ENCODE measurements at places on chromosomes 3 and 15. TPM values are rescaled to one million over a fixed set of nuclear protein-coding genes. Genes with fewer than 3 reads are reported as not detected.

The TMCO5A gene
- not detected for polyA plus RNA-seq

DNA sequence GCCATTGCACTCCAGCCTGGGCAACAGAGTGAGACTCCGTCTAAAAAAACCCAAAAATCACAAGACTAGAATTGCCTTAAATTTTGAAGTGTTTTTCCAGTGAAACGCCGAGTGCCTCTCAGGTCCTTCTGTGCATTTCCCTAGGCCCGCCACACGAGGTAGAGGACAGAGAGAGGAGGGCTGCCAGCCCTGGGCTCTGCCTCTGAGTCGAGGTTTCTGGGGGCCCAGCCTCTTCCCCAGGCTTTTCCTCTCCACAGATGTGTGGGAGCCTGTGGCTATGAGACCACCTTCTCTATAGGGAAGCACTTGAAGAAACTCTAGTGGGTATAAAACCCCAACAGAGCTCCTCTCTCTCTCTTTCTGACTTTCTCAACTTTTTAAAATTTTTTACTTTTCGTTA, 10.9 kb upstream of the EHD4 start:
- H3K4me1 ChIP-seq, result no peaks in the 10 kb centered on the region
- H3K4me3 ChIP-seq, result no peak overlapping the region
- H3K36me3 ChIP-seq, result no peaks in the 10 kb centered on the region
- no peak overlapping the region for H3K27ac ChIP-seq
- DNase-seq, result no peak
- H3K27me3 ChIP-seq, result no peaks in the 10 kb centered on the region

GRCh38 chr3:16060945-16061344, 113.5 kb upstream of the GALNT15 start:
- no peaks in the 10 kb centered on the region for H3K27me3 ChIP-seq
- no peak overlapping the region for H3K4me3 ChIP-seq
- no peak for DNase-seq

The CPN2 gene
- polyA plus RNA-seq, result not detected

The NTRK3 gene
- polyA plus RNA-seq, result not detected

The SELENOK gene
- 117 TPM for polyA plus RNA-seq

The CLDN16 gene
- polyA plus RNA-seq, result not detected

DNA sequence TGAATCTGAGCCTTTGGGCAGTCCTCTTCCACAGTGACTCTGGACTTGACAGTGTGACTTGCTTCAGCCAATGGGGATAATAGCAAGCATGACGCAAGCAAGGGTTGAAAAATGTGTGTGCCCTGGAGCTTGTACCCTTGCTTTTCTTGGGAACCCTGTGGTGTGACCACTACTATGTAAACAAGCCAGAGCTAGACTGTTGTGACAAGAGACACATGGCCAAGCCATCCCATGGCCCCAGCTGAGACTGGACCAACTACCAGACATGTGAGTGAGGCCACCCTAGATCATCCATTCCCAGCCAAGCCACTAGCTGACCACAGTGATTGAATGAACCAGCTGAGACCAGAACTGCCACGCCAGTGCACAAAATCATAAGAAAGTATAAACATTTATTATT, 11.8 kb downstream of the MYO1E start:
- H3K4me3 ChIP-seq, result no peak overlapping the region
- DNase-seq, result no peak
- H3K27ac ChIP-seq, result no peak overlapping the region
- peaks cover 11% of the 10 kb centered on the region for H3K4me1 ChIP-seq
- no peaks in the 10 kb centered on the region for H3K27me3 ChIP-seq

The ZNF80 gene
- polyA plus RNA-seq, result not detected

The CGNL1 gene
- not detected for polyA plus RNA-seq

- H3K27ac ChIP-seq, result no peak overlapping the region
- no peak for DNase-seq
- no peak overlapping the region for H3K4me3 ChIP-seq
- H3K4me1 ChIP-seq, result no peaks in the 10 kb centered on the region
- no peaks in the 10 kb centered on the region for H3K36me3 ChIP-seq
These were observed 9.7 kb upstream of the TRANK1 start for GRCh38 chr3:36954452-36955134.

The PDE12 gene
- 5.1 TPM for polyA plus RNA-seq

The GHSR gene
- not detected for polyA plus RNA-seq

The TMEM202 gene
- not detected for polyA plus RNA-seq

DNA sequence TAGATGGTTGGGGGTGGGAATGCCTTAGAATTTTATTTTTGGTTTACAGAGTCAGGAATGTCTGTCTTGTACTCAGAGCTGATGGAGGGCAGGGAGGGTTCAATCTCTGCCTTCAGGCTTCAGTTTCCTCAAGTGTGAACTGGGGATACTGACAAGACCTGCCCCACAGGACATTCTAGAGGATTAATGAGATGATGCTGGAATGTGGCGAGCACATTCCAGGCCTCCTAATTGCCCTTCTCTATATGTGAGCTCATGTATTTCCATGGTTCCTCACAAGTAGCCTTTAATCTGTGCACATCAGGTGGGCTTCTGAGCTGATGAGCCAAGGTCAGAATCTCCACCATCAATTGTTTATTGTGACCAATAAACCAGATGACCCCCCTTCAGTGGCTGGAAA, 90.4 kb downstream of the CACNA2D3 start:
- H3K4me3 ChIP-seq, result no peak overlapping the region
- no peak for DNase-seq
- H3K4me1 ChIP-seq, result no peaks in the 10 kb centered on the region
- H3K36me3 ChIP-seq, result no peaks in the 10 kb centered on the region
- no peak overlapping the region for H3K27ac ChIP-seq
- no peaks in the 10 kb centered on the region for H3K27me3 ChIP-seq

DNA sequence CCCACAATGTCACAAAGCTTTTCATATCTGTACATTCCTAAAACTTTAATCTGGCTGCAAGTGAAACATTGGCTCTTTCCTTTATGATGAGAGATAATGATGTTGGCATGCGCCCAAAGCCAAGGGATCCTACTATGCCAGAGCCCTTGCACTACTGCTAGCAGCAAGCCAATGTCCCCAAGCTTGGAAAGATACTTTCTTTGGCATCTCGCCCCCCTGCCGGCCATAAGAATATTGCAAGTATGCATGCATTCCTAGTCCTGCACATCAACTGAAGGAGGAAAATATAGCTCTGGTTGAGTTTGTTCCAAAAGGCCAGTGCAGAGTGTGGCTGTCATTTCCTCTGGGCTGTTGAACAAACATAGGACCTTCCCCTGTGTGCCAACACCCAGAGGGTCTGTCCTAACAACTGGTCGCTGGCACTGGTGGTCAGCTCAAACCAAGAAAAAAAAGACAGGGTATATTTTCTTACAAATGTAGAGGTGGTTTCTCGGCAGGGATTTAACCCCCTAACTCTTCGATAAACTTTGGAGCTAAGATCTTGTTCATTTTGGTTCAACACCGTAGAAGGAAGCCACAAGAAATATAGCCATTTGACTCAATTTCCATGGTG, 120.9 kb upstream of the ZBED2 start:
- H3K27me3 ChIP-seq, result no peaks in the 10 kb centered on the region
- H3K27ac ChIP-seq, result no peak overlapping the region
- H3K4me3 ChIP-seq, result no peak overlapping the region
- no peaks in the 10 kb centered on the region for H3K4me1 ChIP-seq

- no peak for DNase-seq
- H3K36me3 ChIP-seq, result no peaks in the 10 kb centered on the region
- peaks cover 4% of the 10 kb centered on the region for H3K27me3 ChIP-seq
- H3K4me3 ChIP-seq, result no peak overlapping the region
These were observed 122.9 kb downstream of the RORA start for GRCh38 chr15:61106044-61106834.

DNA sequence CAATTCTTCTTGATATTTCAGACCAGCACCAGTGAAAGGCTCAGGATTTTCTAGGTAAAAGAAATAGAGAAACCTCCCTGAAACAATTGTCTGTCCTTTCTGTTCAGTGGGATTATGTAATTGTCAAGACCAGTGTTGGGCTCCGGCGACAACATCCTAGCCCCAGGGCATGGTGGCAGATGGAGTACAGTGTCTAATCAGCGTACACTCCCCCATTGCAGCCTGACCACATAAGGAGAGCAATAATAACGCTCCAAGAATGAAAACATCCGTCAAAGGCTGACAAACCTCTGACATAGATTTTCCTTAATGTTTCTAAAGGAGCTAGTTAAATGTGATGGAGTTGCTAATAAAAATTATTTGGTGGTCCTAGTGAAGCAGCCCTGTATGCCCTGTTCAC, 144.6 kb downstream of the EBLN2 start:
- DNase-seq, result no peak
- H3K4me1 ChIP-seq, result no peaks in the 10 kb centered on the region
- no peak overlapping the region for H3K4me3 ChIP-seq

- H3K4me1 ChIP-seq, result peaks cover 16% of the 10 kb centered on the region
- H3K36me3 ChIP-seq, result peaks cover 1% of the 10 kb centered on the region
- peak; percentile 21 for DNase-seq
- peak overlapping the region; percentile 83 for H3K4me3 ChIP-seq
- peak overlapping the region; percentile 76 for H3K27ac ChIP-seq
These were observed 842 bp downstream of the PCCB start for GRCh38 chr3:136250903-136251460.

DNA sequence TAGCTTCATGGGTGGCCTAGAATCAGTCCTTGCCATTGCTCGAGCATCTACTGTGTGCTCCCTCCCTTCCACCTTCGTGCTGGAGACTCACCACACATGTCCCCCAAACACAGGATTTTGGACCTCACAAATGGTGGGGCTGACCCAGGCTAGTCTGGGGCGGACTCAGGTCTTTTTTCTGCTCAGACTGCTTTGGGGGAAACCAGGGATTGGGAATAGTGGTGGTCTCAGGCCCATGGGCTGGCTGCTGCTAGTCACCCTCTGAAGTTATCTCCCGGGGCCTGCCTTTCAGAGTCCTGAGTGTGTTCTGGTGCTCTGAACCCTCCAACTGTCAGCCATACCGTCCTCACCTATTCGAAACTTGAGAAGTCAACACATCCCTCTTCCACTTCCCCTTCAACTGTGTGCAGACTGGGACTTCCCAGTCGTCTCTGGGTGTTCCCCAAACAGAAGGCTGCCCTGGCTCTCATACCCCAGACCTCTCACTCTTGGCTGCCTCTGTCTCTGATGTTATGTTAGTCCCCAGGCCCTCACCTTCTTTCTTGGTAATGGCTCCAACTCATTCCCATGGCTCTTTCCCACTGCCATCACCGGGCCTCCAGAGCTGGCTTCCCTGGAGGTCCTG, 46.0 kb downstream of the PPCDC start:
- peak; percentile 94 for DNase-seq
- peak overlapping the region; percentile 94 for H3K27ac ChIP-seq
- no peaks in the 10 kb centered on the region for H3K36me3 ChIP-seq
- H3K4me1 ChIP-seq, result peaks cover 97% of the 10 kb centered on the region

The FANCI gene
- 1.5 TPM for polyA plus RNA-seq

DNA sequence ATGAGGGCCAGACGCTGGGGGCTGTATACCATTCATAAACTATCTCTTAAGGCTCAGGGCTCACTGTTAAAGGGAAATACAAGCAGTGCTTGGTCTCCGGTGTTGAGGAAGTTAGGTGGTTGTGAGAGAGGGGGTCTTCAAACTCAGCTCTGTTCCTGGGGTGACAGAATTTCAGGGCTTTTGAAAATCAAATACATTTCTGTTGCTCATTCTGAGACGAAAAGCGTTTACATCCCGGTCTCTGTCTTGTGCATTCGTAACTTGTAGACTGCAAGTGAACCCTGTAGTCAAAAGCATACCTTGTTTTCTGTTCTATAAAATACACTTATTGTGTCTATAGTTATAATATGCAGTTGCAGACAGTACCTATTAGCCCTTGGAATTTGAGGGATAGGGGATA, 1.7 kb downstream of the SLCO3A1 start:
- peak overlapping the region; percentile 79 for H3K4me3 ChIP-seq
- H3K27me3 ChIP-seq, result no peaks in the 10 kb centered on the region
- peaks cover 80% of the 10 kb centered on the region for H3K4me1 ChIP-seq
- no peak overlapping the region for H3K27ac ChIP-seq
- peaks cover 10% of the 10 kb centered on the region for H3K36me3 ChIP-seq

The GOLGA8K gene
- not detected for polyA plus RNA-seq

DNA sequence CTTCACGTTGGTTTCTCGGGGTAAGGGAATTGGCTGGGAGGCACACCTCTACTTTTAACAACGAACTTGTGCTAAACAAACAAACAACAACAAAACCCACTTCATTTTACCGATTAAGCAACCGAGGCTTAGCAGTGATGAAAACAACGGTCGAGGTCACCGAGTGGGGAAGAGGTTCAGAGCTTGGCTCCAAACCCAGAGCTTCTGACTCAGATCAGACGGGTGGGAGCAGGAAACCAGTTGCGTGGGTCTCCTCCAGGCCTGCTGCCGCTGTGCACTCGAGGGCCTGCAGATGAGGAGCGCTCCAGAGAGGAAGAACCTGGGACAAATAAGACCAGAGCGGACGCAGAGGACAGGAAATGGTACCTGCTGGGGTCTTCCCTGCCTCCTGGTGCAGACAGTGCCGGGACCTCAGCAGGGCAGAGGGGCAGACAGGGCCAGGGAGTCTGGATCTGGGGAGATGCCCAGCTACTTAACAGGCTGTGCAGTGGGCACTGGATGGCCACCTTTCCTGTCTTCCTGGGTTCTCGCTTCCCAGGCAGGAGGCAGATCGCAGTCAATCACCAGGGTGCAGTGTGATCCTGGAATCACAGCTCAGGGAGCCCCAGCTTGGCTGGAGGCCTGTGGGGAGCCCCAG, 99.0 kb upstream of the MEF2A start:
- no peaks in the 10 kb centered on the region for H3K27me3 ChIP-seq
- H3K4me1 ChIP-seq, result peaks cover 14% of the 10 kb centered on the region
- H3K4me3 ChIP-seq, result no peak overlapping the region
- H3K36me3 ChIP-seq, result no peaks in the 10 kb centered on the region
- no peak overlapping the region for H3K27ac ChIP-seq

GRCh38 chr3:73637042-73637441, 12.3 kb upstream of the PDZRN3 start:
- no peak overlapping the region for H3K27ac ChIP-seq

GRCh38 chr3:148797795-148798194, 29.8 kb upstream of the CPB1 start:
- no peak overlapping the region for H3K27ac ChIP-seq
- no peaks in the 10 kb centered on the region for H3K4me1 ChIP-seq
- H3K27me3 ChIP-seq, result no peaks in the 10 kb centered on the region
- no peaks in the 10 kb centered on the region for H3K36me3 ChIP-seq
- DNase-seq, result no peak

The GOLGA8G gene
- not detected for polyA plus RNA-seq

GRCh38 chr3:44099566-44100297, 142.0 kb upstream of the TOPAZ1 start:
- DNase-seq, result no peak
- H3K27ac ChIP-seq, result no peak overlapping the region
- H3K4me3 ChIP-seq, result no peak overlapping the region

The PLSCR2 gene
- polyA plus RNA-seq, result not detected

The CX3CR1 gene
- 405 TPM for polyA plus RNA-seq

The MAGEL2 gene
- not detected for polyA plus RNA-seq

DNA sequence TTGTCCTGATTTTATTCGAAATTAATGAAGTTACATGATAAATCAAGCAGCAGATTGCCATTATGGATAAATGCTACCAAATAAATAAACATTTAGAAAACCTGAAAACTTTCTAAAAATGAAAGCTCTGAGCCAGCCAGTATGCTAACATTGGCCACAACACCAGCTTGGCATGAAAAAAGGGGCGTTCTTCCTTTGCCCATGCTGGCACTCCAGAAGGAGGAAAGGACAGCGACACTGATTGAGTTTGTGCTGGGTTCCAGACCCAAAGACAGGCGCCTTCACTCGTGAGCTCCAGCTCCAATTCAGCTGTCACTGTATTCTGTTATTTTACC, 5.1 kb downstream of the STIMATE start:
- peak overlapping the region; percentile 91 for H3K27ac ChIP-seq
- DNase-seq, result no peak
- H3K4me3 ChIP-seq, result peak overlapping the region; percentile 50
- H3K27me3 ChIP-seq, result no peaks in the 10 kb centered on the region
- H3K36me3 ChIP-seq, result peaks cover 3% of the 10 kb centered on the region

- peaks cover 12% of the 10 kb centered on the region for H3K4me1 ChIP-seq
- no peaks in the 10 kb centered on the region for H3K36me3 ChIP-seq
These were observed 157.2 kb downstream of the TIGIT start for GRCh38 chr3:114451051-114451451.
